Thymus (tissue), 14 donors: ENCODE measurements at places on chromosomes 16 and 17. TPM values are rescaled to one million over a fixed set of nuclear protein-coding genes. Genes with fewer than 3 reads are reported as not detected.

- no peaks in the 10 kb centered on the region for H3K27me3 ChIP-seq
- DNase-seq: no peak
- peaks cover 47% of the 10 kb centered on the region for H3K36me3 ChIP-seq
Measured at GRCh38 chr17:64580384-64581315, 73.9 kb downstream of the CEP95 start.

DNA sequence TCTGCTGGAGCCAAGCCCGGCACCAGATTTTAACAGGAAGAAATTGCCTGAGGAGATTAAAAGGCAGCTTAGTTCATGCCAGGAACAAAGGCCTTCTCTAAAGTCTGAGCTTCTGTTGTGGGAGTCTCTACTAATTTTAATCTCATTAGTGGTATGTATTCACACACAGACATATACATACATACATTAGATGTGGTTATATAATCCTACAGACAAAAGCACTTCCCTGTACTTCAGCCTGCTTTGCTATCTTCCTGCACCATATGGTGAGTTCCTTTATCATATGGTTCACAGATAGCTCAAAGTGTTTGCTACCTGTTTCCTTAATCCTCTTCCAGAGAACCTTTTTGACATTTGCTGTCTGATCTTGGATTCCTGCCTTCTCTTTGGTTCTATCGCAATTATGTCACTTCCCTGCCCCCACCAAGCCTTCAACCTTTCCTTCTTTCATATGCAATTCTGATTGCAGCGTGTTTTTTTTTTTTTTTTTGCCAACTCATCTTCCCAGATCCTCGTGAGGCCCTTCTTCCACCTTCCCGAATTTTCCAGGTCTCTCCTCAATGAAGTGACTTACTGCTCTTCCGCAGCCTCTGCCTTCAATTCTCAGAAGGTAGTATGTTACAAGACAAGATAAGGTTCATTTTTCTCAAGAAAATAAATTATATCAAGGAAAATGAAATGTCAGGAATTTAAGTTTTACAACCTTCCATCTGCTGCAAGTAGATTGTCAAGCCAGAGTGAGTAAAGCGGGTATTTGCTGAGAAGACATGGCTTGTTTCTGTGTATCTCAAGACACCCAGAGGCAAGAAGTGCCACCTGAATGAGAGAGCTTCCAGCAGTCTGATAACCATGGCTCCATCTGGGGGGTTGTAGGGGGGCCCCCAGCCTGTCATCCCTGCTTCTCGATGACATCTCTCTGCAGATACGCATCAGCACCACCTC lies 120.2 kb upstream of the CACNG3 start:
- H3K27ac ChIP-seq: no peak overlapping the region
- no peak overlapping the region for H3K4me3 ChIP-seq
- DNase-seq: no peak

GRCh38 chr17:17713839-17714238 lies 32.6 kb downstream of the RAI1 start:
- no peak overlapping the region for H3K27ac ChIP-seq
- no peaks in the 10 kb centered on the region for H3K27me3 ChIP-seq
- H3K4me3 ChIP-seq: no peak overlapping the region

- no peak overlapping the region for H3K27ac ChIP-seq
- peaks cover 46% of the 10 kb centered on the region for H3K27me3 ChIP-seq
Measured at GRCh38 chr16:1991135-1991551, 1.4 kb downstream of the SYNGR3 start.

- H3K36me3 ChIP-seq: no peaks in the 10 kb centered on the region
- H3K4me1 ChIP-seq: peaks cover 2% of the 10 kb centered on the region
- H3K27ac ChIP-seq: no peak within 1 kb of the TSS
- peaks cover 83% of the 10 kb centered on the region for H3K27me3 ChIP-seq
Measured at GRCh38 chr17:8001976-8002720, at the start of gene GUCY2D. GUCY2D (plus strand) TSS chr17:8002615; CDS start chr17:8003048, 433 bp downstream.

DNA sequence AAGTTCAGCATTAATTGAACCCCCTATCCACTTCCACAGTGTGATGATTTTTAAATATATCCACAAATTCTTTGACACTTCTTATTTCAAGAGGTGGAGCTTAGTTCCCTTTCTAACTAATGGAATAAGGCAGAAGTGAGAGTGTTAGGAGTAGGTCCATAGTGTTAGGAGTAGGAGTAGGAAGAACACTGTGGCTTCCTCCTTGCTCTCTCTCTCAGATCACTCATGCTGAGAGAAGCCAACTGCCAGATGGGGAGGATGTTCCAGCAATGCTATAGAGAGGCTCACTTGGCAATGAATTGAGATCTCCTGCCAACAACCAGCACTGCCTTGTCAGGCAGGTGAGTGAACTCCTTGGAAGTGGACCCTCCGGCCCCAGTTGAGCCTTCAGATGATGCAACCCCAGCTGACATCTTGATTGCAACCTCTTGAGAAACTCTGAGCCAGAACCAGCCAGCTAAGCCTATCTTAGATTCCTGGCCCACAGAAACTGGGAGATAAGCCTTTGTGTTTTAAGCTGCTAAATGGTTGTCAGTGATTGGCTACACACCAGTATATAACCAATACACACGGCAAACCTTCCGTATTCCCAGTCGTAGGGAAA lies 44.3 kb downstream of the SPECC1 start:
- no peaks in the 10 kb centered on the region for H3K4me1 ChIP-seq
- H3K4me3 ChIP-seq: no peak overlapping the region
- H3K27ac ChIP-seq: no peak overlapping the region
- no peak for DNase-seq
- H3K36me3 ChIP-seq: no peaks in the 10 kb centered on the region

- no peak overlapping the region for H3K4me3 ChIP-seq
- H3K36me3 ChIP-seq: no peaks in the 10 kb centered on the region
- no peaks in the 10 kb centered on the region for H3K4me1 ChIP-seq
- DNase-seq: no peak
- H3K27me3 ChIP-seq: no peaks in the 10 kb centered on the region
Measured at GRCh38 chr17:13024016-13024415, 6.2 kb upstream of the ELAC2 start.

Gene HIGD1B
- 1.8 TPM for total RNA-seq

Gene SPATA33
- 4.7 TPM for total RNA-seq

Gene CCL13
- 22.0 TPM for total RNA-seq

Gene TP53TG3F
- total RNA-seq: not detected

Gene TERB1
- total RNA-seq: 0.09 TPM
